ENCODE measurements at places on chromosomes 12 and 14. TPM values are rescaled to one million over a fixed set of nuclear protein-coding genes. Genes with fewer than 3 reads are reported as not detected.

SPTSSA gene
- total RNA-seq: 13.7 TPM

DPPA3 gene
- not detected for total RNA-seq

BTBD6 gene
- total RNA-seq: 56.2 TPM

HOXC13 gene
- under 0.01 TPM for total RNA-seq

ENDOU gene
- total RNA-seq: not detected
